Fibroblast of upper back skin (primary cell): ENCODE measurements at places on chromosomes 11 and 22.

DNA sequence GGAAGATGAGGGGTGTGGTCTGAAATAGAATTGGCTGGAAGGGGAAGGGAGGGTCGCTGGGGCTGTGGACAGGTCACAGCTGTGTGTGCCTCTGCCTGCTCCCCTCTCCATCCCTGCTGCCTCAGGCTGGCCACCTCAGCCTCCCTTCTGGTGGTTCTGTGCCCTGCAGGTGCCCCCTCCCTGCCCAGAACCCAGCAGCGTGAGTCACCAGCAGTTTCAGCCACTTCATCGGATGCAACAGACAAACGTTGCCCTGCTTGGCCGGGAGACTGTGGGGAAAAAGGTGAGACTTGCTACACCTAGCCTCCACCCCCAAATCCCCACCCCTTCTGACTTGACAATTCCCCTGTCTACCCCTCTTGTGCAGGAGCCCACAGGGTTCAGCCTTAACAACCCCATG, 21.8 kb upstream of the LRRC10B start:
- DNase-seq = no peak

- no peak for DNase-seq
Observed at GRCh38 chr11:93444617-93445073, 98.5 kb downstream of the SMCO4 start.

- DNase-seq = no peak
Observed at GRCh38 chr11:78941226-78941851, 366.7 kb upstream of the NARS2 start.

DNA sequence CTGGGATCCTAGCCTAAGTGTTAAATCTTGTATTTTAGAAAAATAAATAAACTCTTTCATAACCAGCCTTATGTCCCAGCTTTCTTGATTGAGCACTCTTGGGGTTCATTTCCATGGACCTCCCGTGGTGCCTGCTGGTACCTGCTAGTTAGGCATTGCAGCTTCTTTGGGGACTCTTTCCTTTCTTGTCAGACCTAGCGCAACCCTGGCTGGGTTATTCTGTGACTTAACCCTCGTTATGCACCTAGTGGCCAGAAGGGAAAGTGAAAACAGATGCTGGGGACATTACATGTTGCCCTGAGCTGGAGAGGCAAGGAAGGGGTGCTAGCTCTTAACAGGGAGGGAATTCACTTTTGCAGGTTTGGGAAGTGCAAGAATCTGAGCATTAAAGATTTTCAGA, 46.8 kb downstream of the APIP start:
- DNase-seq = no peak

GRCh38 chr11:21144531-21144930, 475.1 kb downstream of the NELL1 start:
- DNase-seq = no peak
